Progenitor cell of endocrine pancreas (in vitro differentiated cells): ENCODE measurements at places on chromosomes 7 and 10.
A peak's percentile ranks its signal among the peaks of the same experiment; 100 is the strongest.

DNA sequence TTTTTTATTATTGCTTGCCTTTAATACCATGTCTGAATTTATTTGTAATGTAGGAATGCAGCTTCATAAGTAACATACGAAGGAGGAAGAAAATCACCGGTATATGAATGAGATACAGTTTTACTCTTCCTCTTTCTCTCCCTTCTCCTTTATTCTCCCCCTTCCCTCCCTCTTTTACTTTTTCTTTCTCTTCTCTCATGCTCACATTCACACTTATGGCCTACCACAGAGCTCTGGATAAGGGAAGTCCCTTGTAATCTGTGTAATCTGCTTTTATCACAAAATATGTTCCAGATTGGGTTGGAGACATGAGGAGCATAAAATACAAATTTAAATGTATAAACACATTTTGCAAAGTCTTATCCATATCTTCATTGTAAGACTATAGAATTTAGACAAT is 59.4 kb downstream of the MDFIC start:
- no peak overlapping the region for H3K27ac ChIP-seq
- H3K4me3 ChIP-seq, result no peak overlapping the region
- no peaks in the 10 kb centered on the region for H3K27me3 ChIP-seq
- no peak for DNase-seq
- H3K4me1 ChIP-seq, result peaks cover 5% of the 10 kb centered on the region
- H3K36me3 ChIP-seq, result no peaks in the 10 kb centered on the region

- DNase-seq, result peak; percentile 27
- H3K27ac ChIP-seq, result peak within 1 kb of the TSS; percentile 98
- H3K36me3 ChIP-seq, result no peaks in the 10 kb centered on the region
These were observed at the start of gene MINDY3 for GRCh38 chr10:15859906-15860691. Gene MINDY3, minus strand, starts transcription at chr10:15860507. Its CDS starts 208 bp downstream, at chr10:15860299.

DNA sequence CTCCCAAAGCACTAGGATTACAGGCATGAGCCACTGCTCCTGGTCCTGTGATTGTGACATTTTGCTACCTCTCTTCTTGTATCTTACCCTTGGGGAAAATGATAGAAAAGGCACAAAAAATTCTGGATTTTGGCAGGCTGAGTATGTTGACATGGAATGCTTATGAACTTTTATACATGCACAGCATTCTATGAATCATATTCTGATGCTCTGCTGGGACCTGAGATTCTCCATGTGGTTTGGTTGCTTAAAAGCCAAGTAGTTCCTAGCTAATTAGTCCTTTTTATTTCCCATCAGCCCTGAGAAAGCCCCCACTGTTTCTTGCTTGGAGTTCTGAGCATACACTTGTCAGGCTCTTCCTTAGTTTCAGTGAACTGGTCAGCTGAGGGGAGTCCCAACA is 8.3 kb upstream of the KAZALD1 start:
- H3K4me3 ChIP-seq, result no peak overlapping the region
- DNase-seq, result no peak
- H3K36me3 ChIP-seq, result no peaks in the 10 kb centered on the region
- H3K27me3 ChIP-seq, result peaks cover 47% of the 10 kb centered on the region
- no peak overlapping the region for H3K27ac ChIP-seq

DNA sequence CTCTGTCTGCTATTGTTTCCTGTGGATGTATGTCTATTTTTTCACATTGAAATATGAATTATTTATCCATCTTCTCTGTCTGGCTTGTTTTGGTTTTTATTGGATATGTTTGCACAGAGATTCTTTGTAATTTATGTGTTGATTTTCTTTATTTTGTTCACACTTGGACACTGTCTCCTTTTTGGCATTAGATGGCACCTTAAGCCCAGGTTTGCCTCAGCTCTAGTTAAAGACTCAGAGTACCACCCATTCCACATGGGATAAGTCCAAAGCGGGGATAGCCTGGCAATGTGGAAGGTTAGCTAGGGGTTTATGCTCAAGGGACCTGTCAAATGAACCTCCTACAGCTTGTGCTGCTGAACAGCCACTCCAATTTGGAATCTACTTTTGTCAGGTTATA is 14.1 kb downstream of the FEZF1 start:
- H3K27me3 ChIP-seq, result peaks cover 55% of the 10 kb centered on the region
- no peak overlapping the region for H3K4me3 ChIP-seq
- no peak overlapping the region for H3K27ac ChIP-seq
- DNase-seq, result no peak
- no peaks in the 10 kb centered on the region for H3K4me1 ChIP-seq

GRCh38 chr10:132942101-132943057 is at the start of gene CFAP46:
Gene CFAP46, minus strand, starts transcription at chr10:132942570. Its CDS starts 86 bp downstream, at chr10:132942484.
- H3K27ac ChIP-seq, result peak within 1 kb of the TSS; percentile 78
- H3K4me1 ChIP-seq, result peaks cover 7% of the 10 kb centered on the region
- DNase-seq, result peak; percentile 72
- H3K27me3 ChIP-seq, result peaks cover 21% of the 10 kb centered on the region
- peak within 1 kb of the TSS; percentile 88 for H3K4me3 ChIP-seq

GRCh38 chr7:138295049-138295637 is 164.9 kb upstream of the TRIM24 start:
- no peak for DNase-seq
- H3K27ac ChIP-seq, result no peak overlapping the region
- no peaks in the 10 kb centered on the region for H3K27me3 ChIP-seq
- H3K4me1 ChIP-seq, result peaks cover 9% of the 10 kb centered on the region
- no peak overlapping the region for H3K4me3 ChIP-seq

- no peaks in the 10 kb centered on the region for H3K27me3 ChIP-seq
- H3K4me1 ChIP-seq, result peaks cover 1% of the 10 kb centered on the region
- H3K4me3 ChIP-seq, result no peak overlapping the region
These were observed 214.8 kb upstream of the ADO start for GRCh38 chr10:62589689-62590088.
